ENCODE measurements at places on chromosomes 12 and 14. TPM values are rescaled to one million over a fixed set of nuclear protein-coding genes. Genes with fewer than 3 reads are reported as not detected.

UBE2N gene
- 51.1 TPM for total RNA-seq

NELL2 gene
- total RNA-seq, result 1.5 TPM

DNA sequence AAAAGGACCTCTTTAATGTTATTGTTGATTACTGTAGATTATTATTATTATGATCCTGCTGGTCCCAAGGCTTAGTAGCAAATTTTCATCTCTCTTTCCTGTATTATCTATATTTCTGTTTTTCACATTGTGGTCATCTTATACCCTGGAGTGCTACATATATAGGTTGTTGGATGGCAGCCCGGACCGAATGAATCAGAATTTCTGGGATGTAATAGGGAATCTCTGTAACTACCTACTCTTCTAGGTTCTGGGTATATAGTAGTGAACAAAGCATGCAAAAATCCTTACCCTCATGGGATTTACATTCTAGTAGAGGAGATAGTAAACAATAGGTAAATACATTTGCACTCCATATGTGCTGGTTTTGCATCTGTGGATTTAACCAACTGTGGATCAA lies 31.4 kb downstream of the NUBPL start:
- no peaks in the 10 kb centered on the region for H3K36me3 ChIP-seq
- H3K27ac ChIP-seq, result no peak overlapping the region
- peaks cover 26% of the 10 kb centered on the region for H3K4me1 ChIP-seq
- no peaks in the 10 kb centered on the region for H3K27me3 ChIP-seq
- no peak for DNase-seq

GRCh38 chr12:112514926-112515642 lies 96.3 kb downstream of the PTPN11 start:
- DNase-seq, result no peak
- no peak overlapping the region for H3K4me3 ChIP-seq
- no peaks in the 10 kb centered on the region for H3K4me1 ChIP-seq

DNA sequence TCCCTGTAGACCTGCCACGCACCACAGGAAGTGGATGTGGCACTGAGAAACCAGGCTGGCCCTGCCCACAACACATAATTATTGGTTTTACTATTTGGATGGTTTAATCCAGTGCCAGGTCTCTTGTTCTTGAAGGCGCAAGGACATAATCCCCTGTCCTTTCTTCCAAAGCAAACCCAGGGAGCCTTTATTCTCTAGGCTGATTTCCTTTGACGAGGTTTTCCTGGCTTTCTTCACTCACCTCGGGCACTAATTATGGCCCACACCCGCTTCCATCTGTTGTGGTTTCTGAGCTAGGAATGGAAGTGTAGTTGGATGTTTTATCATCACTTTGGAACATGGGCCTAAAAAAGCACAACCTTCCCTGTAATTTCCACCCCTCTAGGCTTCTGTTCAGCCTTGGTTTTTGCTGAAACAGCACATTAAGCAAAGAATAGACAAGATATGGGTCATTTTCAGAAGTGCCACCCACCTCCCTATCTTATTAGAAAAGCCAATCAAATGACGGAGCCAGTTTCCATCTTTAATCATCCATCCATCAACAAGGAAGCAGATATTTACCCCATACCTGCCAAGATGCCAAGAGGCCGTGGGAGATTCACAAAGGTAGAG lies 73.9 kb downstream of the PPP1R36 start:
- H3K36me3 ChIP-seq, result no peaks in the 10 kb centered on the region
- peaks cover 12% of the 10 kb centered on the region for H3K4me1 ChIP-seq
- H3K4me3 ChIP-seq, result no peak overlapping the region
- no peaks in the 10 kb centered on the region for H3K27me3 ChIP-seq

GRCh38 chr12:7929083-7929792 lies 6.7 kb downstream of the SLC2A3 start:
- no peaks in the 10 kb centered on the region for H3K27me3 ChIP-seq
- peaks cover 83% of the 10 kb centered on the region for H3K36me3 ChIP-seq

ARHGEF40 gene
- total RNA-seq, result 27.0 TPM

CLEC1A gene
- total RNA-seq, result 1.7 TPM

DNA sequence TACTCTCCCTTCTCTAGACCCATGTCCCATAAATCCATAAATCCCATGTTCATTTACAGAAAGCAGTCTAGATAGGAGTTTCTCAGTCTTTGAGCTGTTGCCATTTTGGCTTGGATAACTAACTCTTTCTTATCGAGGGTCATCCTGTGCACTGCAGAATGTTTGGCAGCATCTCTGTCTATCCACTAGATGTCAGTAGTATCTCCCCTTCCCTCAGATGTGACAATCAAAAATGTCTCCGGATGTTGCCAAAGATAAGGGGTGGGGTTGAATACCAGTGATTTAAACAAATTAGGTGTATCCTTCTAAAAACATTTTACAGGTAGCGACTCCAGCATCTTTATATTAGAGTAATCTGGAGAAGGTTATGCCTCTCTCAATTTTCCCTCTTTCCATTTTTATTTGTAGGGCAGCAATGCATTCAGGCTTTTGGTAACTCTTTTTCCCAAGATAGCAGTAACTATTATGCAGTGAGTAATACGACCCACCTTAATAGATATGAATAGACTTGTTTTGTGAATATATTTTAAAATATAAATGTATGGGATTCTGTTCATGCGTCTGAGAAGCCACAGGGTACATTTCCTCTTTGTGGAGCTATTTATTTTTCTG lies 100.7 kb downstream of the LRRK2 start:
- no peak overlapping the region for H3K4me3 ChIP-seq
- H3K4me1 ChIP-seq, result no peaks in the 10 kb centered on the region
- no peak for DNase-seq
- no peak overlapping the region for H3K27ac ChIP-seq

CPNE6 gene
- total RNA-seq, result 0.33 TPM

All from esophagus muscularis mucosa (tissue), 4 donors.